ENCODE measurements at places on chromosomes 5 and 9.

GRCh38 chr9:27864644-27865438 is 291.6 kb upstream of the C9orf72 start:
- DNase-seq, result no peak

DNA sequence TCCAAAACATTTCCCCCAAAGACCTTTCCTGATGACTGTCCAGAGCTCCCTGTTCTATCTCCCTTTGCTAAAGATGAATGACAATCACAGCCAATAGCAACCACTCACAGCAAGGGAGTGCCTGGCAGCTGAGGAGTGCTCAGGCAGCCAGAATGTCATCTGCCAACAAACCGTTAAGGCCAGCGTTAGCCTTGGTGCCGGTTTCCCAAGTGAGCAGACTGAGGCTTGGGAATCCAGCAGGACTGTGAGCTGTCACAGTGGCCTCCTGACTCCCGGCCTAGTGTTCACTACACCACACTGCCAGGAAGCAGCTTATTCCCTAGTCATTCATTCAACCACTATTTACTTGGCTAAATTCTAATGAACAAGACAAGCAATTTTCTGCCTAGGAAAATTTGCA is 24.7 kb downstream of the STK10 start:
- DNase-seq, result no peak

- no peak for DNase-seq
Measured at GRCh38 chr9:101512116-101512515, 21.5 kb upstream of the RNF20 start.

DNA sequence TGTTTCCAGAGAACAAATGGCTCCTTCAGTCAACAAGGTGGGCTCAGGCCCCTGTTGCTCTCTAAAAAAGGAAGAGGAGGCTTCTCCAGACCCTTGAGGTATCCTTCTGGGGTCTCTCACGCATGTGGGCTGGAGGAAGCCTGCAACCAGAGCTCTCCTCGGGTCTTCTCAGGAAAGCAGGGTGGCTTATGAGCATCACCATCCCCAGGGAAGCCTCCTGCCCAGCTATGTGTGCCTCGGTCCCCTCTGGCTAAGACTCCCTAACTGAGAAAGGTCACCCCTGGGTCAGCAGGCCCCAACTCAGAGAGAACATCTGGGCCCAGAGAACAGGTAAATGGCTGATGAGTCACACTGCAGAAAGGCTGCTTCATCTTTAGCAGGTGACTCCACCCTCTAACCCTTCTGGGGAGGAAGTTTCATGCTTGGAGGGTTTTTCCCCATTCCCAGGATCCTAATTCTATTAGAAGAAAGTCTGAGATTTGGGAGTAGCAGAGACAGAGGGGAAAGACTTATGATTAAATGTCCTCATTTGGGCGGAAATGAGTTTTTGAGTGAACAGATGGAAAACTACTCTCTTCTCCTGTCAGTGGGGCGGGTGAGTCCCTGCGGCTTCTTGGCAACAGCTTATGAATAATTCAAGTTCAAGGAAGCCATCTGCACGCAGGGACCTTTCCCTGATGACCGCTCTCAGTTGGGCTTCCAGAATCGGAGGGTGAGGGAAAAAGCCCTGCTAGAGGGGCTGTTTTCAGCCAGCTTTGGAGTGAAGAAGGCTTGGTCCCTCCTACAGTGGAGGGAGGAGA is 41.9 kb downstream of the TGFBI start:
- DNase-seq, result no peak

- DNase-seq, result no peak
Measured at GRCh38 chr5:157443041-157443549, 16.9 kb upstream of the NIPAL4 start.

GRCh38 chr9:4714266-4715016 is 26.6 kb downstream of the AK3 start:
- no peak for DNase-seq

DNA sequence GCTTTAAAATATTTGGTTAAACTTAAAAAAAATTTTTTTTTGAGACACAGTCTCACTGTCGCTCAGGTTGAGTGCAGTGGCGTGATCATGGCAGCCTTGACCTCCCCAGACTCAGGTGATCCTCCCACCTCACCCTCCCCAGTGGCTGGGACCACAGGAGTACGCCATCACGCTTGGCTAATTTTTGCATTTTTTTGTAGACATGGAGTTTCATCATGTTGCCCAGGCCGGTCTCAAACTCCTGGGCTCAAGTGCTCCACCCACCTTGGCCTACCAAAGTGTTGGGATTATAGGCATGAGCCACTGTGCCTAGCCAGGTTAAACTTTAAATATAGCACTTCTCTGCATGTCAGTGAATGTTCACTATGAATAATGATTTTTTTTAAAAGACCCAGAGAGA is 224.5 kb upstream of the RFX3 start:
- DNase-seq, result no peak

DNA sequence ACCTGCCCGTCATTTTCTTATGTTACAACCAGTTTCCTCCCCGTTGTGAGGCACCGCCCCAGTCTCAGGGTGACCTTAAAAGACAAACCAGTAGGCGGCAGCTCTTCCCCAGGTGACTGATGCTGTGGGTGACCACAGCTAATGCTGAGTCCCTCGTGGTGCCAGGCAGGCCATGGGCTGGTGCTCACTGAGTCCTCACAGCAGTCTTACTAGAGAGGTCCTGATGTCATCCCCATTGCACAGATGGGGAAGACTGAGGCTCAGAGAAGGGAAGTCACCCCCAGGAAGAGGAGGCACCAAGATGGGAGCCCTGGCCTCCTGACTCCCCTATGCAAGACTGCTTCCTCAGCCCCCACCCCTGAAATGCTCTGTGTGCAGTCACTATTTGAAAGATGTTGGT is 978 bp downstream of the CFAP157 start:
- DNase-seq, result no peak

DNA sequence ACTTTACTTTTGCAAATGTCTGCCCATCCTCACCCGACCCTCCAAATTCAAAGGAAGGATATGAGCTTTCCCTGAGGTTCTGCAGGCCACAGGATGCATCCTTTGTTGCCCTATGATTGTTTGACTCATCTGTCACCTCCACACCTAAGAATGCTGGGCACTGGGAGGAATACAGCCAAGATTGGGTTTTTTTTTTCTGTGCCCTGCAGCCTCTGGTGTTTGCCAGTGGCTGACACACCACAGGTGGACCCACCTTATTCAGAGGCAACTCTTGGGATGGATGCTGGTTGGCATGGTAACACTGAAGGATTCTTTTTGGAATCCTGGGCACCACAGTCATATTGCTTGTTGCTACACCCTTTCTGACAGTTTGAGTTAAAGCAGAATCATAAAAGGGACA is 29.7 kb downstream of the C9orf152 start:
- no peak for DNase-seq

DNA sequence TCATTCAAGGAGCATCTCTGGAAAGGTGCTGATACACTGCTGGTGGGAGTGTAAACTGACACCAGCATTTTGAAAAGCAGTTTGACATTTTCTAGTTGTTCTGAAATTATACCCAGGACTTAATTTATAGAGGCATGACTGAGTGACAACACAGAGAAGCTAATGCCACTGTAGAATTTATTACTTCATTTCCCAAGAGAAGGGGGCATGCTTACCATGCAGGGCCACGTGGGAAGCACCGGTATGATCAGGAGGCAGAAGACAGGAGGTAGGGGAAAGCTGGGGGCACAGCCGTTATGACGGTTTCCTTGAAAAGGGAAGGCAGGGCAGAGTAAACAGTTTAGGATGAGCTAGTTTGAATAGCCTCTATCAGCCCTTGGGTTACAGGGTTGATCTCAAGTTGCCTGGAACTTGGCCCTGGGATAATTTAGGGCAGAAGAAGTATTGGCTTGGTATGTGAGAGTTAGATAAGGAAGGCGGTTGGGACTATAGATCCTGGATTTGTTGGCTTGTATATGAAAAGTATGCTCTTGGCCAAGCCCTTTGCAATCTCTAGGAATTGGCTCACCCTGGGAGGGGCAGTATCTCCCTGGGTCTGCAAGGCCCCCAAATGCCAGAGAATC is 305.7 kb downstream of the ENC1 start:
- no peak for DNase-seq

GRCh38 chr5:62112689-62113228 is 193.2 kb upstream of the KIF2A start:
- no peak for DNase-seq

DNA sequence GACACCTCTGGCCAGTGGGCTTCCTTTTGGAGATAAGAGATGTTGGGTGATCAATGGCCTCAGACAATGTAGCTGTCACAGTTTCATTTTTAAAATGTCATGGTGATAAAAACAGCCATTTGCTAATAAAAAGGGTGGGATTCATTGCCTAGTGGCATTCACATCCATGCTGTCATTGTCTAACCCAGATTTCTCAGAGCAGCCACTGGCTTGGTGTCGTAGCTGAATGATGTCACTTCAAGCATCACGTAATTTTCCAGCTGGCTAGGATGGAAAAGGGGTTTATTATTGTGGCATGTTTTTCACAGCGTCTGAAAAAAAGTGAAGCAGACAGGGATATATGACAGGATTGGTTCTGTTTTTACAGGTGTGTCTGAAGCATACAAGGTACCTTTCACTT is 184.7 kb downstream of the AOPEP start:
- DNase-seq, result no peak

DNA sequence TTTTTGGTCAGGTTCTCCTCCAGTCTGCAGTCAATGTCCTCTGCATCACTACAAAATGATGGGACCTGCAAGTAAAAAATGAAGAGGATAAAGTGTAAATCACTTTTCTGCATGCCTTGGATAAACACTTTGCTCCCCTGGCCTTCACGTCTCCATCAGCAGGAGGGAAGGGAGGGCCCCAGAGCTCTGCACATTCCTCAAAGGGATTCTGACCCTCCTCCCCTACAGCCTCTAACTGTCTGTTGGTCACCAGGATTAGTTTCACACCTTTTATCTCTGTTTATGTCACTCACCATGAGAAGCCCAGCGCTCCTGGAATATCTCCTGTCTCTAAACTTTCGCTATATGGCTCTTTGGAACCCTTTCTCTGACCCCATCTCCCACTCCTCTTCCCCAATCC is 103.3 kb downstream of the SVEP1 start:
- no peak for DNase-seq

DNA sequence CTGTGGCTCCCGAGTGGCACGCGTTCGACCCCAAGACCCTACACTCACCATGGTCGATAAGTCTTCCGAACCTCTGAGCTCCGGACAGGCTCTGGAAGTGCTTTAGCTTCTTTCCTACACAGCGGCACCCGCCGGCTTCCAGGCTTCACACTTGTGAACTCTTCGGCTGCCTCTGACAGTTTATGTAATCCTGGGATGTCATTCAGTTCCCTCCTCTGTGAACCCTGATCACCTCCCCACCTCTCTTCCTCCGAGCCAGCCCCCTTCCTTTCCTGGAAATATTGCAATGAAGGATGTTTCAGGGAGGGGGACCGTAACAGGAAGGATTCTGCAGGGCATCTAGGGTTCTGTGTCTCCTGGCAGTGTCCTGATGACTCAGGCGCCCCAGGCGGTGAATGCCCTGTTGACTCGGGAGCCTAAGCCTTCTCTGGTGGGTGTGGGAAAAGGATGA is at the start of gene CD14:
Gene CD14, minus strand, starts transcription at position 155 of the 451 bp plus-strand sequence. Its CDS starts 104 bp downstream, at position 51.
- no peak for DNase-seq

DNA sequence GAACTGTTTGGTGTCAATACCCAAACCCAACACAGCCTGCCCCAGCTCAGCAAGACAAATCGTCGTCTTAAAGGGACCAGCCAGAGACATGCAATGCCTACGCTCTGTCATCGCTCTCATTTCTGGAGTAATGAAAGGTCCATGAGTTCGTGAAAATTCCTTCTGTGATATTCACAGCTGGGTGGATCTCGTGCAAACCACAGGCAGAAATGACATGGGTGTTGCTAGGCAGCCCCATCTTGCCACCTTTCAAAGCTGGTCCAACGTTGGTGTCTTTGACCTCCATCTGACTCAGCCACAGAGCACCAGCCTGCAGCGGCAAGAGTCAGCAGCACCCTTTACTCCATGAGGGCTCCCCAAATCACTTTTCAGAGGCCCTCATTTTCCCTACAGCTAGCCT is 215.3 kb downstream of the SLIT3 start:
- no peak for DNase-seq

Data from AG09319 (cell line).